ENCODE measurements at places on chromosomes 3 and 15.

DNA sequence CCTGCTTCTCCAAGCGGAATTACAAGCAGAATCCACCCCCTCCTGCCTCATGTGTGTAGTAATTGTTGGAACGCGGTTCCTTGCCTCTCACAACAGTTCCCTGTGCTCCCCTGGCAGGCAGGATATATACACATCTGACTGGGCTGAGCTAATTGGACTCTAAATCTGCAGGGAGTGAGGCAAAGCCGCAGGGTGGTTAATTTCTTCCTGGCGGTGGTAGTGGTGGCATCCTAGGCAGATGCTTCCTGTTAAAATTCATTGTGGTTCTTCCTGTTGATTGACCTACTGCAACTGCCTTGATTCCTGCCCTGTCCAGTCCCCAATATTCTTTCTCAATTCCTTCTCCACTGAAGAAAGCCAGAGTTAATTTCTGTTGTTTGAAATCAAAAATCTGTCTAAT is 202.9 kb upstream of the PROK2 start:
- H3K4me3 ChIP-seq: no peak overlapping the region
- no peaks in the 10 kb centered on the region for H3K4me1 ChIP-seq
- no peaks in the 10 kb centered on the region for H3K36me3 ChIP-seq
- no peak for DNase-seq
- no peaks in the 10 kb centered on the region for H3K27me3 ChIP-seq
- H3K27ac ChIP-seq: no peak overlapping the region

- peaks cover 24% of the 10 kb centered on the region for H3K27me3 ChIP-seq
- no peaks in the 10 kb centered on the region for H3K4me1 ChIP-seq
- H3K36me3 ChIP-seq: no peaks in the 10 kb centered on the region
- H3K4me3 ChIP-seq: no peak overlapping the region
- DNase-seq: no peak
Measured at GRCh38 chr15:83955806-83956265, 279.7 kb upstream of the GOLGA6L4 start.

DNA sequence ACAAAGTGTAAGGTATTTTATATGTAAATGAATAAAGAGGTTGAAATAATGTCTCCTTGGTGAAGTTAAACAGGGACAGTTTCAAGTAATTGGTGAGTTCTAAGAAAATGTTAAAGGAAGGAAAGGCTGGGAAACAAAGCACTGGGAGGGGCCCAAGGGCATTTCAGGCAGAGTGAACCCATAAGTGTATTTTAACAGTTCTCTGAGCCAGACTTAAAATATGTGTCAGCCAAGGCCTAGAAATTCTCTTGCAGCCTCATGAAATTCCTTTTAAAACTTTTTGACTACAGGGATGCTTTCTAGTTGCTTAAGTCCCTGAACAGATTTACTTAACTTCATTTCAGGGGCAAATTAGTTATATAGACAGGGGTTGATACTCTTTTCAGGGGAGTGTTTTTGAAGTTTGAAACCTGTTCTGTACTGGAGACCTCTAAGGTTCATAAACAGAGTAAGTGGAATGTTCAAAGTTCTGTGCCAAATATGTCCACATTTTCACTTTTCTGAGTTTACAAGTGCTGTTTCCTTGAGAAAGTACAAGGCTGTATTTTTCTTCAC is 77.6 kb downstream of the GALK2 start:
- H3K27ac ChIP-seq: peak overlapping the region; percentile 62
- peaks cover 11% of the 10 kb centered on the region for H3K4me1 ChIP-seq
- no peaks in the 10 kb centered on the region for H3K27me3 ChIP-seq
- no peak overlapping the region for H3K4me3 ChIP-seq
- peaks cover 39% of the 10 kb centered on the region for H3K36me3 ChIP-seq
- DNase-seq: no peak

DNA sequence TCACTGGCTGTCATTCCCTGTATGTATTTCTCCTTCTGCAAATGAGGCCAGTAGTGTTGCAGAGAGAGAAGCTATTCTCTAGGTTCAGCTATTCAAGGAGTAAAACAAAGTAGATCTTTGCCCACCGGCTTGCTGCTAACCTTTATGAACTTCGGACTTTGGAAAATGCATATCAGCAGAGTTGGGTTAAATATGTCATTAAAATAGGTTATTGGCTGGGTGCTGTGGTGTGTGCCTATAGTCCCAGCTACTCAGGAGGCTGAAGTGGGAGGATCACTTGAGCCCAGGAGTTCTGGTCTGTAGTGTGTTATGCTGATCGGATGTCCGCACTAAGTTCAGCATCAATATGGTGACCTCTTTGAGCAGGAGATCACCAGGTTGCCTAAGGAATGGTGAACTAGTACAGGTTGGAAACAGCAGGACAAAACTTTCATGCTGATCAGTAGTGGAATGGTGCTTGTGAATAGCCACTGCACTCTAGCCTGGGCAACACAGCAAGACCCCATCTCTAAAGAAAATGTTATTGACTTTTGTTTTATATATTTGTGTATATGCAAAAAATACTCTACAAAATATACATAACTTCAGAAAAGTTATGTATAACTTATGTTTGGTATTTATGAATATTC is 53.4 kb downstream of the SACM1L start:
- H3K4me3 ChIP-seq: no peak overlapping the region
- H3K27me3 ChIP-seq: no peaks in the 10 kb centered on the region
- H3K4me1 ChIP-seq: no peaks in the 10 kb centered on the region
- H3K36me3 ChIP-seq: peaks cover 32% of the 10 kb centered on the region
- no peak for DNase-seq
- no peak overlapping the region for H3K27ac ChIP-seq

DNA sequence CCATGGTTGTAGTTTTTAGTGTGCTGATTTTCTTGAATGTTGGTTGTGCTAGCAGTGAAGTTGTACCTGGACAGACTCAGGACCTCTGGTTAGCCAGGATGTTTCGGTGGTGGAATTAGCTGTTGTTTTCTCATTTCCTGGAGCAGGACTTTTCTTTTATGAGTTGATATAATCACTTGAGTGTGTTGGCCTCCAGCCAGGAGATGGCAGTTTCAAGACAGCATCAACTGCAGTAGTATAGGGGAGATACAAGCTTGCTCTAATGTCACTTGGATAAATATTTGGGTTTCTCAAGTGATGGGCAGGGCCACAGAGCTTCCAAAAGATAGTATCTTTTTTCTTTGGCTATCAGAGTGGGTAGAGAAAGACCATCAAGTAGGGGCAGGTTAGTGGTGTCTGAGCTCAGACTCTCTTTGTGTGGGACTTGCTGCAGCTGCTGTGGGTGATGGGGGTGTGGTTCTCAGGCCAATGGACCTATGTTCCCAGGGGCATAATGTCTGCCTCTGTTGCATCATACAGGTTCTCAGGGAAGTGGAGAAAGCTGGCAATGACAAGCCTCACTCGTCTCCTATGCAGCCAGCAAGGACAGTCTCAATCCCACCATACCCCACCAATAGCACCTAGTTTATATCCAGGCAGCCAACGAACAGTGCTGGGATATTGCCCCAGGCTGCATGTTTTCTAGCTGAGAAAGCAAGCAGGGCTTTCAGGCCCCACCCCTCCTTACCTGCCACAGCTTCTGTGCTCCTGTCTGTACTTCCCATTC is 14.6 kb upstream of the OR5K2 start:
- no peak overlapping the region for H3K4me3 ChIP-seq
- DNase-seq: no peak
- no peaks in the 10 kb centered on the region for H3K36me3 ChIP-seq
- H3K27ac ChIP-seq: no peak overlapping the region

DNA sequence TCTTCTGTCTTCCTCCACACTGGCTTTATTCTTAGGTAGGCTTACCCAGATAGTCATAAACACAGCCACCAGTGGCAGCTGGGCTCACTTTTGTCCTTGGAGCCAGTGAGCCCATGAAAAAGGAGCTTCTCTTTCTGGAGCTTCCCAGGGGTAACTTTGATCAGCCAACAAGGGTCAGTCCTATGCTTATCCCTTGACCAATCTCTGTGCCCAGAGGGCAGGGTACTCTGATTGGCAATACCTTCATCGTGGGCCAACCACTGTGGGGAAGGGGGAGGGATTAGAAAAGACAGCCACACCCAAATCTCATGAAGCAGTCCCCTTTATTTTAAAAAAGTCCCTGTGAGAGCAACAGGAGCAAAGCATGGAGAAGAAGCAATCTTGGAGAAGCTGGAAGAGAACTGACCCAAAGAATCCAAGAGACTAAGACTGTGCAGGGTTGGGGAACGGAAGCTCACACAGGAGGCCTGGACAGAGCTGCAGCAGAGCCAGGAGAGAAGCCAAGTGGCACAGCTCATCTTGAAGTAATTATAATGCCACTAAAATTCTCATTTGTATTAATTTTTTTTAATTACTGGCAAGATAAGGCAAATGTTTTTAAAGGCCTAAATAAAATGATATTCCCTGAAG is 70.4 kb downstream of the SSUH2 start:
- DNase-seq: no peak
- H3K36me3 ChIP-seq: peaks cover 17% of the 10 kb centered on the region
- no peak overlapping the region for H3K4me3 ChIP-seq
- no peaks in the 10 kb centered on the region for H3K4me1 ChIP-seq
- H3K27me3 ChIP-seq: no peaks in the 10 kb centered on the region

GRCh38 chr3:196111939-196112386 is 30.1 kb upstream of the TFRC start:
- no peaks in the 10 kb centered on the region for H3K4me1 ChIP-seq
- H3K27ac ChIP-seq: no peak overlapping the region
- H3K36me3 ChIP-seq: no peaks in the 10 kb centered on the region
- DNase-seq: no peak

- H3K36me3 ChIP-seq: no peaks in the 10 kb centered on the region
- peaks cover 4% of the 10 kb centered on the region for H3K4me1 ChIP-seq
- no peak overlapping the region for H3K4me3 ChIP-seq
- no peak overlapping the region for H3K27ac ChIP-seq
- no peaks in the 10 kb centered on the region for H3K27me3 ChIP-seq
Measured at GRCh38 chr3:55818485-55818884, 331.4 kb upstream of the WNT5A start.

GRCh38 chr3:169623971-169624370 is 39.5 kb downstream of the MECOM start:
- H3K4me3 ChIP-seq: no peak overlapping the region
- peak overlapping the region; percentile 55 for H3K27ac ChIP-seq
- no peak for DNase-seq
